ENCODE measurements at places on chromosomes 12 and 14.

- no peak for DNase-seq
Observed at GRCh38 chr12:99278899-99279298, 368.7 kb upstream of the GARIN6 start.

- DNase-seq = no peak
Observed at GRCh38 chr12:101671833-101672232, 25.6 kb upstream of the CHPT1 start.

GRCh38 chr12:4140581-4141301, 132.8 kb upstream of the CCND2 start:
- DNase-seq = peak; percentile 44

GRCh38 chr14:78363008-78363407, 192.8 kb downstream of the NRXN3 start:
- DNase-seq = no peak

- no peak for DNase-seq
Observed at GRCh38 chr12:131826097-131826928, 1.9 kb upstream of the MMP17 start.

GRCh38 chr12:110503432-110503831, 1.3 kb downstream of the RAD9B start:
- no peak for DNase-seq

DNA sequence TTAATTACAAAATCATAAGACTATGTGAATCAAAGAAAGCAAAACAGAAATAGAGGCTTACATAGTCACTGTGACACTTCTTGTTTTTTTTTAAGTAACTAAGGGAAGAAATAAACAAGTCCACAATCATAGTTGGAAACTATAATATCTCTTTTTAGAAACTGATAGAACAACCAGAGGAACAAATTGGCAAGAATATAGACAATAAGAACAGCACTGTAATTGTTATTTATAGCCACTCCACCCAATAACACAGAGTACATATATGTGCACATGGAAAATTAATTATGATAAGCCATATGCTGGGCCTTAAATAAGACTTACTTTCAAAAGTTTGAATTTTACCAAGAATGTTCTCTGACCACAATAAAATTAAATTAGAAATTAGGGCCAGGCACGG, 101.1 kb downstream of the PLEKHG7 start:
- no peak for DNase-seq

- DNase-seq = no peak
Observed at GRCh38 chr12:128779901-128780300, 43.9 kb downstream of the SLC15A4 start.

- no peak for DNase-seq
Observed at GRCh38 chr12:21538061-21538653, 12.1 kb downstream of the SPX start.

DNA sequence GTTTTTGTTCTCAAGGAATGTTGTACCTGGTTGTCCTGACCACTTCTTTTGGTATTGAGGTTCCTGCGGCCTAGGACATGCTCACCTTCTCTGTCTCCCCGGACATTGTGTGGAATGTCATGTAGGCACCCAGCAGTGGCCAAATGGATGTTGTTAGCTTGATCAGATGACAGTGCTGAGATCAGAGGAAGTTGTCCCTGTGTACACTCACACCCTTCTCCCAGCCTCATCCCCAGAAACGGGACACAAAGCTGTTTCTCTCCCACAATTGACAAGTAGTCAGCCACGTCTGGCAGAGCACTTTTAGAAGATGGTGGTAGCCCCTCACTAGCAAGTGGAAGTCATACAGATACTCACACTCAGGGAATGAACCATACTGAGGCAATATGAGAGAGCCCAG, 3.0 kb downstream of the PLEKHH1 start:
- DNase-seq = no peak

DNA sequence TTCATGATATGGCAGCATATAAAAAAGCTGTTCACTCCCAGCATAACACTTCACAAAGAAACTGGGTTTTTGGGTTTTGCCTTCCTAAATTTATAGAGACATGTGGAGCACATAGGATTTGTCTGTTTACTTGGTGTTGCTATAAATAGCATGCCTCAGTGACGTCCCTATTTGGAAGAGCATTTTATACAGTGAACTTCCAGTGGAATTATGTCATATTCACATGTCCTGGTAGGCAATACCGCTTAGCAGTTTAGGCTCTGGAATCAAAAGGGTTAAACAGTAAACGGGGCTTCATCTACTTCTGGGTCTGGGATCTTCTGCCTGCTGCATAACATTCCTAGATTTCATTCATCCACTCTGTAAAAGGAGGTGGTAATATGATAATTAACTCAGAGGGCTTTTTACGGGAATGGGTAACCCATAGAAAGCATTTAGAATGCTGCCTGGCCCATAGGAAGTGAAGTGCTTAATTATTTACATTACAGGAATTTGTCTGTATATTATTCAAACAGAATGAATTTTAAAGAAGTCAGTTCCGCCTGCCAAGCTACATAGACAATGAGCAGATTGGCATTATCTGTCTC, 396.1 kb downstream of the TMTC2 start:
- no peak for DNase-seq

- DNase-seq = no peak
Observed at GRCh38 chr12:7019043-7019569, 830 bp upstream of the LPCAT3 start.

DNA sequence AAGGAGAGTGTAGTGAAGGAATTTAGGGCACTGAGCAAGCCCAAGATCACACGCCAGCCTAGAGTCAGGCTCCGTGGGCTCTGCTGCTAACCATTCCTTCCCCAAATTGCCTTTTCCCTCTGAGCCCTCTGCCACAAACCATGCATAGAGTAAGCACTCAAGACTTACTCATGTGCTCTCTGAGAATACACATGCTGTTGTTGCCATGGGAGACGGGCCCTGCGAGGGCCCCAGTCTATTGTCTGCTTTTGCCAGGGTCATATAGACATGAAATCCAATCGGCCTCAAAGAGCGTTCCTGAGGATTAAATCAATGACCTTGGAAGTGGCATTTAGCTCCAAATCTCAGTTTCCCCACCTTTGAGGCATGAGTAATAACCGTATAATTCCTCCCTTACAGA, 48.7 kb upstream of the WSCD2 start:
- no peak for DNase-seq

- peak; percentile 88 for DNase-seq
Observed at GRCh38 chr14:73759183-73759713, 45.1 kb upstream of the PNMA1 start.

- DNase-seq = no peak
Observed at GRCh38 chr12:21813751-21814150, 39.2 kb upstream of the KCNJ8 start.

DNA sequence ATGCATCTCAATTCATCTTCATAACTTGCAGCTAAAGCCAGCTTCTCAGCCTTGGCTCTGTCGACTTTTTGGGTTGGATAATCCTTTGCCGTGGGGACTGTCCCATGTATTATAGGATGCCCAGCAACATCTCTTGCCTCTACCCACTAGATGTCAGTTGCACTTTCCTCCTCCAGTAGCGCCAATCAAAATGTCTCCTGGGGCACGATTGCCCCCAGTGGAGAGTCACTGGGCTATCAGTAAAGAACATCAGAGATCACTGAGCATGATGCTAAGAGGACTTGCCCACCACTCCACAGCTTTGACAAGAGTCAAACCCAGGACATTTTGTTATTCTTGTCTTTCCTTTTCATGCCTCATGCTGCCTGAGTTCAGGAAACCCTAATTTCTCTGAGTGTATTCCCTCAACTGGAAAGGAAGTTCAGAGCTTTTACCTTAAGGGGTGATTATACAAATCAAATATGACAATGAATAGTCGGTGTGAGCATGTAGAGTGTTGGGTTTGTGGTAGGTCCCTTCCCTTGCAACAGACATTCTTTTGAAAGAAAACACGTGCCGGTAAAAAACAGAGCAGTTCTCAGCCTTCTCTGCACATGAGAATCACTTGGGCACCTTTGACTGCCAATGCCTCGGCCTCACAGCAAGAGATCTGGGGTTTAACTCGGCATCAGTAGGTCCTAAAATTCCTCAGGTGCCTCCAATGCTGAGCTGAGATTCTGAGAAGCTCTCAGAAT, 980.6 kb downstream of the VRK1 start:
- DNase-seq = no peak

DNA sequence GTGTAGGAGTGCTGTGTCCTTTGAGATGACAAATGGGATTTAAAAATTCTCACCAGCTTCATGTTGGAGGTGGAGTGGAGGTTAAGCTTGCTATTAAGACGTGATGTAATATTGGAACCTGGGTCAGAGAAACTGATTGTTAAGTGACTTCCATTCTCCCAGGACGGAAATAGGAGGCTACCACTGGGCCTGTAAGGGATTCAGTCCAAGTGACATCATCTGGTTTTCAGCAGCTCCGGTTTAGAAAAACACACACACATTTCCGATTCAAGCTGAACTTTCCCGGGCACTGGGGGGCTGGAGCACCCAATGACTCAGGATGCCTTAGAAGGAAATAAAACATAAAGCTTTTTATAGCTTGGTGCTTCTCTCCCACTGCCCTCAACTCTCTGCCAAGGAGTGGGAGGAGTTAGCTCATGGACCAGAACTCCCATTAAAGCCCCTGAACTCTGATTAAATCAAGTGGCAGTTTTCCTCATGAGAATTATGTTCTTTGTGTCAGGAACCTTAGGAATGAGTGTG, 12.4 kb downstream of the CALM1 start:
- DNase-seq = peak; percentile 94

- DNase-seq = no peak
Observed at GRCh38 chr14:92619671-92620456, 106.3 kb downstream of the RIN3 start.

DNA sequence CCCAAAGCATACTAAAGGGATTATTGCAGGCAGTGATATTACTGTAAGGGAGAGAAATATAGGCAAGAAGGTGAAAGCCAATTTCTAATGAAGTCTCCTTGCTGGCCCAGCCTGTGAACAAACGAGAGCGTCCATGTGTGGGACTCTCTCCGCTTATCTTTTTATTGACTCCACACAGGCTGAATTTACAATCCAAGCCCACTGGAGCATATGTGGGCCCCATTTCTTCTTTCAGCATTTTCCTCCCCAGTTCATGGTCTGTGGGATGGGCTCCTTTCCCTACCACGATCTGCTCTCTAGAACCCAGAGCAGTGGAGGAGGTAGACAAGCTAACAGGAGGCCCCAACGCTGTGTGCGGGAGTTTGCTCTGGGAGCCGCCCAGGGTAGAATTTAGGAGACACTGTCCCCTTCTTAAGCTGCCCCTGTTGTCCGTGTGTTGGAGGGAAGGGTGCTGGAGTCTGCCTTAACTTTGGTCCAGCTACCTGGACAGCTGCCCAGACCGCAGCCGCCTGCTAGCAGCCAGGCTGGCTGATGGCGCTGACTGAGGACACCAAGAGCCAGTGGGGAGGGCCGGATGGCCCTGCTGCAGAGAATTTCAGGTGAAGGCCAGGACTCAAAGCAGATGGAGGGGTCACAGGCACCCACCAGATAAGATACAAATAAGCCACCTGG, 3.2 kb upstream of the HOXC11 start:
- DNase-seq = peak; percentile 68

DNA sequence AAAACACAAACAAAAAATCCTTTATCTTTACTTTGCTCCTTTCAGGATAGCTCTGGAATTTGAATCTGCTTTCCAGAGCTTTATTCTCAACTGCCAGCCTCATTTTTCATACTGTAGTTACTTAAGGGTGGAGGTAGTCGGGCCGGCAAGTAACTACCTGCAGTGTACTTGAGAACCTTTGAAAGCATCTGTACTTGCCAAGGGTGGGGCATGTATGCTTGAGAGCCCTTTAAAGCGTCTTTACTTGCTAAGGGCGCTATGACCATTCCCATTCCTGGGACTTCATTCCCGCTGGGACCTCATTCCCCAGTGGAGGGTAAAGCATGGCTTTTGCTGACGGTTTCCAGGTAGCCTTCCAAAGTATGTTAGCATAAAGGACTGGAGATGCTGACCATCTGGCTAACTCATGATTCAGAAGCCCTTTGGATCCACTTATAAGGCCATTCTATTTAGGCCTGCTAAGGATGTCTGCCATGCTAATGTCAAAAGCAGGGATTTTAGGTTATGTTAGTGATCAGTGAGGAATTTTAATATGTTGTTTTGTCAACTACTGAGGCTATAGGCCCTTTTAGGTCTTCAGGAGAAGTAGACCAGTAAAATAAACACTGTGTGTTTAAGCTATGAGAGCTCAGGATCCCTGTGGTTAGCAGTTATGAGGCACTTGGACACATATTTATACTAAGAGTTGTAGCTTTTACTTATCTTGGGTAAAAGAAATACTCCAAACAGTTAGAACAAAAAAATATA, 74.9 kb downstream of the CRADD start:
- no peak for DNase-seq

DNA sequence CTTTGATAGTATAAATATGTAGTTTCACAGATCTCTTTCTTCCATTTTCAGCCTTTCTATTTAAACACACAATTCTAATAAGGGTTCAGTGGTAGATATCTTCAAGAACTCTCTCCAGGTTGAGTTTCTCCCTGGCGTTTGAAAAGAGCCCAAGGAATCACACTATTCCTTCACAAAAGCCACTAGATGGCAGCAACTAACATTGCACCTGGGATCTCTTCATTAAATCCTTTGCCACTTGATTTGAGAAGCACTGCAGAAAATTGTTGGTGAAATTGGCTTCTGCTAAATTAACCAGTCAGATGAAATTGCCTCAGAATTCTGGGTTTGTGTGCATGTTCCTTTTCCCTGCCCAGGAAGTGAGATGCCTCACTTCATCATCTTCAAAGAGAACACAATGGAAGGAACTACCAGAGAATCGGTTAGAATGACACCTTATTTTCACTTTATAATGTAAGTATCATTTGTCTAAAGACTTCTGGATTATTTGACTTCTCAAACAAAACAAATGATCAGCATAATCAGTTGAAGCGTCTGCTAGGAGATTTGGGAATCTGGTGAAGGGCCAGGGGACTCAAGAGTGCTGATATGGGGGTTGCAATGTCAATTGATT, 6.8 kb downstream of the CCDC198 start:
- no peak for DNase-seq

- peak; percentile 61 for DNase-seq
Observed at GRCh38 chr14:68680541-68681051, 112.3 kb downstream of the ZFP36L1 start.

GRCh38 chr12:57533108-57533507, 10.5 kb downstream of the MBD6 start:
- DNase-seq = no peak

DNA sequence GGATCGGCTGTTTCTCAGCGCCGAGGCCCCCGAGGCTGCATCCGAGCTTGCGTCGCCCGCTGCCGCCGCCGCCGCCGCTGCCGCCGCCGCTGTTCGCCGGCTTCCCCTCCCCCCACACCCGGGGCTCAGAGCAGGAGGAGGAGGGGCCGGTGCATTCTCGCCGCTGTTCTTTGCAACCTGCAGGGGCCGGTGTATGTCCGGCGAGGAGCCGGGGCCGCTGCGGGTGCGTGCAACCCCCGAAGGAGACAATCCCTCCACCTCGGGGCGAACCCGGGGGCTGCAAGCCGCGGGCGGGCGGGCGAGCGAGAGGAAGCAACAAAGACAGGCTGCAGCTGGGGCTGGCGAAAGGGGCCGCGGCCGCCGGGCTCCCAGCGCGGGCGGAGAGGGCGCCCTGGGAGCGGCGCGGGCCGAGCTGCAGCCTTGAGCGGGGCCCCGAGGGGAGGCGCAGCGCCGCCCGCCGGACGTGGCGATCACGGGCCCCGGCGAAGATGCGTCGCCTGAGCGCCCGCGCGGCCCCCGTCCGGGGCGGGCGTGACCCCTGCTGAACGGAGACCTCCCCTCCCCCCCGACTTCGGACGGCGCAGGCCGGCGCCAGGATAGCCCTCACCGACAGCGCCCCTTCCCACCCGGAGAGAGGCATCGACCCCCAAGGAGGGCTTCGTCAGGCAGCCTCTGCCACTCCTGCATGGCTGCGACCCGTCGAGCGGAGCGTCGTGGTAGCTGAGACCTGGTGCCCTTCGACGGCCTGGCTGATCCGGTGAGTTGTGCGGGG, 702 bp downstream of the FAM222A start:
- DNase-seq = no peak
